ENCODE measurements at places on chromosomes 6 and 20.

DNA sequence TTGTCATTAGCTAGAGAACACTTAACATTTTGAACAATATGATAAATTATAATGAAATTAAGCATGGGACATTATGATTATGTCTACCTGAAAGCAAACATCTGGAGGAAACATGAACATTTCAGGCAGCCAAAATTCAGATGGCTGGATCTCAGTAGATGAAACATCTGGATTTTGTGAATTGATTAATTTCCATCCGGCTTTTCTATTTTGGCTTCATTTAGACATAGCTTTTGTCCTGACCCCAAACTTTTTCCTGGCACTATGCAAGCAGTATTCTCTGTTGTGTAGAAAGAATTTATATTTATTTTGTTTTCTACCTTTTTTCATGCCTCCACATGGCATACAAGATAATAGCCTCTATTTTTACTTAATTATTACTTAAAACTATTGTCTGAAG is 186.3 kb downstream of the OGFRL1 start:
- DNase-seq, result no peak

- DNase-seq, result no peak
These were observed 45.0 kb upstream of the MOXD1 start for GRCh38 chr6:132446141-132446854.

DNA sequence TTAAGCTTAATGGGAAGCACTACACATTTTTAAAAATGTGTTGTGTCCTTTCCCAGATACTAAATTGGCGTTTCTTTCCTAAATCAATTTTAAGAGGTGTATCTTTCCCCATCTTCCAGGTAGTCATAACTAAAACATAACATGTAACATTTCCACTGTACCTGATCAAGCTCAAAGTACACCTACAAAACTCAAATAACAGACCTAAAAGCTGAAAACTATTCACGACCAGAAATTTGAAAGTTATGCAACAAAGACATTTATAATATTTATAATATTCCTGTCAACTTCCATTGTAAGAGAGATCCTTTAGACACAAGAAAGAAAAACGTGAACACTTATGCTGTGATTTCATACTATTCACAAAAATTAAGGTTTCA is 3.5 kb downstream of the STAU1 start:
- DNase-seq, result no peak

DNA sequence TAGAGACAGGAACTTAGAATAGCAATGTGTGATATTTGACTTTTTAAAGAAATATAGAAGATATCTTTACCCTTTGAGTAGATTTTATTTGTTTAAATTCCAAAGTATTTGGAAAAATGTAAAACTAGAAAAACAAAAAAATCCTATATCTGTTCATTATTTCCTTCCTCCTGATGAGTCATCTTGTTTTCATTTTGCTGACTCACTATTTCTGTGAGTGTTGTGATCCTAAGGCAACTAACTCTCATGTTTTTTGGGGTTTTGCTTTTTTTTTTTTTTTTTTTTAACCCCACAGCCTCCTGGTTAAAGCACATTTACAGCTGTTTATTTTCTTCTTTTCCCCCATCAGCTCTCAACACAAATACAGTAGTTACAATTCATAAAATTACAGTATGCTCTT is 37.8 kb upstream of the THEMIS start:
- DNase-seq, result no peak

- no peak for DNase-seq
These were observed 187.6 kb downstream of the TMEM242 start for GRCh38 chr6:157135691-157136090.

DNA sequence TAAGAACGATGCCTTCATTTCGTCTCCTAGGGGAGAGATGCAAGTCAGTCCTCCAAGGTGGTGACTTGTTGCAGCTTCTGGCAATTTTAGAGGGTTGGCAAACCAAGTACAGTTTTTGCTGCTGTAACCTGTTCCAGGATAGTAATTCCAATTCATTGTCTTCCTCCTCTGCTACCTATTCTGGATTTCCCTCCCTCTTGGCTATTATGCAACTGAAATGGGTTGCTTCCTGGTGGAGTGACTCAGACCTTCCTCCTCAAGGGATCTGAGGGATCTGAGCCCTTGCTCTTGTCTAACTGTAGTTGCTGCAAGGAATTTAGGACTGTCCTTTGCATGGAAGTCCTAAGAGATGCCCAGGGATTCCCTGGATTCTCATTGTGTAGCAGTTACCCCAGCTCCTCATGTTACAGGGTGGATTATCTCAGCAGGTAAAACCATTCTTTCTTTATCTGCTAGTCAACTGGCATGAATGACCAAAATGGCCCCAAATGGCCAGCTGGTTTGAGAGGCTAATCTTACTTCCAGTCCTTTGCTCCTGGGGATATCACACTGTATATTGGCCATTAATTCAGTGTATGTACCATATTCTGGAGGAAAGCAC is 17.6 kb upstream of the ELMO2 start:
- DNase-seq, result no peak

GRCh38 chr6:8557014-8557748 is 121.8 kb upstream of the SLC35B3 start:
- no peak for DNase-seq

- no peak for DNase-seq
These were observed 16.3 kb upstream of the SDCBP2 start for GRCh38 chr20:1345030-1345755.

- DNase-seq, result no peak
These were observed 217.8 kb downstream of the MAFB start for GRCh38 chr20:40471261-40471629.

GRCh38 chr20:21109144-21109543 is 3.0 kb upstream of the LINC00237 start:
- no peak for DNase-seq

- no peak for DNase-seq
These were observed 11.8 kb upstream of the FAM110A start for GRCh38 chr20:821731-822065.

DNA sequence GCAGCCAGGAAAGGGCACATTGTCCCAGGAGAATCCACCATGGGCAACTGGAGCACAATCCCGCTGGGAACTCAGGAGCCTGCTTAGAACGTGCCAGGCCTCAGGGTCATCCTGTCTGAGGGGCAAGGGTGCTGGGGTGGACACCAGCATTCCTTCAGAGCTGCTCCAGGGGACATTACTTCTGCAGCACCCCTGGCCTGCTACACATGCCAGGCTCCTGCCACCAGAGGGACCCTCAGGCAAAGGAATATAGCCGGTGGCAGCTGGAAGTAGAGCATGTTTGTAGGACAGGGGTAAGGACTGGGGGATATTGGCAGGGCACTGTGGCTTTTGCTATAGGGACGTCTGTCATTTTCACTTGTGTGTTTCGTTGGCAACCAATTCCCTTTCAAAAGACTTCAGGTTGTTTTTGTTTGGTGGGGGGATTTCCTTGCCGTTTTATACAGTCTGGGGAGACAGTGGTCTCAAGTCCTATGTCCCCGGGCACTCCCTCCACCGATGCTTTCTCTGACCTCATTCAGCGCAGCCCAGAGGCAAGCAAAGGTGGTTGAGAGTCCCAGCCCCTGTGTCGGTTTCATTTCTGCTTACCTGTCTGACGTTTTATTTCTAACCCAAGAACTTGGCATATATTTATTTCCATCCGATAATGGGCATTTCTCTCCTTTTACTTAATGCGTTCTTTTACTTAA is 130.8 kb downstream of the JPH2 start:
- no peak for DNase-seq

DNA sequence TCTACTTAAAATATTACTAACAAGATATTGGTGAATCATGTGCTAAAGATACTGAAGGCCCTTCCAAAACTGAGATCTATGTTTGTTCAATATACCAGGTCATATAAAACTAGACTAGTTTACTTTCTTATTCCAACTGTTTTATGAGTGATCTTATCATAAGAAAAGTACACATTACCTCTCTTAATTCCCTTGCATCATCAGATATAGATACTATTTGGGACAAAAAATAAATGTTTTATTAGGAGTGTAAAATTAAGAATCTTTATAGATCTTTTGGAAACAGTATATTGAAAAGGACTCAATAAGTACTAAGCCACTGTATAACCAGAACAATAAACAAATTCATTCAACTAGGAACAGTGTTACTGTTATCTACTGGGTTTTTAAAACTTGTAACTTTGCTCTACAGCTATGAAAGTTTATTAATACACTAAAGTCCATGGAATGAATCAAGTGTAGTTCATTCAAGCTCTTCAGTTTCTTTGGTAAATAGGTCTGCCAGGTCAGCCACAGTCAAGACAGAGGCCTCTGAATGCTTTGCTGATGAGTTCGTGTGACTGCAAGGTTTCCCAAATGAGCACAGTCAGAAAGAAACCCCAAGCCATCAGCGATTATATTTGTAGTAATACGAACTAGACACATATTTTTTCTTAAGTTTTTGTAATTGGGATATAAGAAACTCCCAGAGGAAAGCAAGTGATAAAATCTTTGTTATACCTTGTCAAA is 71.8 kb upstream of the FBXO30 start:
- DNase-seq, result no peak

DNA sequence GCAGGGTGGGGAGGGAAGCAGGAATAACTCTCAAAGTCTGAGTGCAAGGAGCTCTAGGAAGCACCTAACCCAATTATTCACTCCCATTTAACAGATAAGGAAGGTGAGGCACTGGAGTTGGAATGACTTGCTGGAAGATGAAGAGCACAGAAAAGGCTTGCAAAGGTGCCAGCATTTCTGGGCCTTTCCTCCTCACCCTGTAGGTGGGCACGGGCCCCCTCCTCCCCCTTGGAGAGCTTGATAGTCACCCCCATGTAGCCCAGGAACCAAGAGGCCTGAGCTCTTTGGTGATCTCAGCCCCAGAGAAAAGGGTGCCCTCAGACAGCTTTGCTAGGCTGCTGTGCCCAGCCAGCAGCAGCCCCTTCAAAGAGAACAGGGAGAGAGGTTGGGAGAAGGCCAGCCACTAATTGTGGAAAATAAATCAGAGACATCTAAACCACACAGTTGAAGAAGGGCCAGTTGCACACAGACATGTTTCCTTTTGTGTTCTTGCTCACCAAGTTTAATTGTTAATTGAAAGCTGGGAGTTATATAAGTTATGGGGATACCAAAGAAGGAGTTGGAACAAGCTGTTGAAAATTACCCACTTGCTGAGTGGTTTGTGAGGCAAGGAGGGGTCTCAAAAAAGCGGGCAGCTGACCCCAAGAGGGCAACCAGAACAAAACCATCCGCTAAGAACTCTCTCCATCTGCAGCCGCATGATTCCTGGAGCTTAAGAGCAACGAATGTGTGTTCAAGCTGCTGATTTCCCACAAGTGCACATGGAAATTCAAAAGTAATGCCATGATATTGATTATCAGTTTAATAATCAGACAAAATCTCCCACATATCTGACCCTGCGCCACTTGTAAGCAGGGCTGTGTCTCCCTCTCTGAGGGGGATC is 77.0 kb downstream of the MRPL14 start:
- DNase-seq, result no peak

DNA sequence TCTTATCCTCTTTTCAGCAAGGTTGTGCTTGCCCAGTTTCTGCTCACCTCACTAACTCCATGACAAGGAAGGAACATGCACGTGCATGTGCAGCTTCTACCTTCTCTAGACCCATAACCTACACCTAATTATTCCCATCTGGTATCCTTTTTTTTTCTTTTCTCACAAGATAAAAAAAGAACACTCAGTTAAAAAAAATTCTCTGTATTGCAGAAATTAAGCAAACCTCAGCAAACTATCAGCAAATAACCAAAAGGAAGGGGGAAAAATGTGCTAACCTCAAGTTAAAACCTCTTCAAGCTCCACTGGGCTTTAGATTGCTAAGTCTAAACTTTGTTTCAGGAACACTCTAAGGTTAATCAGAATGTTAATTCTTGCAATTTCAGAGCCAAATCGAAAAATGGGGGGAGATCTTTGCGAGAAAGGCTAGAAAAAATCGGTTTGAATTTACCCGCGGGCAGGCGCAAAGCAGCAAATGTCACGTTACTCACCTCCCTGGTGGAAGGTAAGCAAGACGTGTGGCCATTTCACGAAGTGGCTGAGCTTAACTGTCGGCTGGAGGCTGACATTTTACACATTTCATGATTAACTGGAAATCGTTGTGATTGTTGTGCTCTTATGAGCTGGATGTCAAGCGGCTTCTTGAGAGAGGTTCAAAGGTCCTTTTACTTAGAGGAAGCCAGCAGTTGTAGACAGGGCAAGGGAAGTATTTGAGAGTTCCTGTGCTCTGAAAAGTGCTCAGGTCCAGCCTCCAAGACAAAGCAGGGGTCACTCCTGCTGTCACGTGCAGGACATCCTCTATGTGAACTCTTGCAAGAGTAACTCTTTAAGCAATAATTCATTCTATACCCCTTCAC is 19.1 kb downstream of the TFAP2B start:
- no peak for DNase-seq

DNA sequence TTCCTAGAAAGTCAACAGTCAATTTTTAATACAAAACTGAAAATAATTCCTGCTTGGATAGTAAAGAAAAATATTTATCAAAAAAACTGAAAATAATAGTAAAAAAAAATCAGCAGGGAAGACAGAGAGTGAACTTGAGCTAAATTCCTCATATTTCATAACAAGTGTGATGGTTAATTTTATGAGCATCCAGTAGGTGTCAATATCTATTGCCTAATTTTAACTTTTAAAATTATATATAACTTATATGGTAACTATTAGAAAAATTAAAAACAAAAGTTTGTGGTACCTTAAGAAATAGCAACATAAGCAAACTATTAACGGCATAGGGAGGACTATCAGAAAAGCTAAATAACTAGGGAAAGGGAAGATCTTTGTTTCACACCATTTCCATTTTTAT is 2.1 kb downstream of the EPM2A start:
- no peak for DNase-seq

- no peak for DNase-seq
These were observed 167.9 kb downstream of the ZDHHC14 start for GRCh38 chr6:157548635-157549467.

DNA sequence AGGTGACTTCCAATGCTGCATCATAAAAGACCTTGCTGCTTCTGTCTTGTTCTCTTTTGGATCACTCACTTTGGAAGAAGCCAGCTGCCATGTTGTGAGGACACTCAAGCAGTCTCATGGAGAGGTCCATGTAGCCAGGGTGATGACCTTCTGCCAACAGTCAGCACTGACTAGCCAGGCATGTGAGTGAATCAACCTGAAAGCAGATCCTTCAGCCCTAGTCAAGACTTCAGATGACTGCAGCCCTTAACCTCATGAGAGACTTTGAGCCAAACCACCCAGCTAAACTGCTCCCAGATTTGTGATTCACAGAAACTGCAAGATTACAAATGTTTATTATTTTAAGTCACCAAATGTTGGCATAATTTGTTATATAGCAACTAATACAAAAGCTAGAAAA is 86.0 kb upstream of the IYD start:
- no peak for DNase-seq

DNA sequence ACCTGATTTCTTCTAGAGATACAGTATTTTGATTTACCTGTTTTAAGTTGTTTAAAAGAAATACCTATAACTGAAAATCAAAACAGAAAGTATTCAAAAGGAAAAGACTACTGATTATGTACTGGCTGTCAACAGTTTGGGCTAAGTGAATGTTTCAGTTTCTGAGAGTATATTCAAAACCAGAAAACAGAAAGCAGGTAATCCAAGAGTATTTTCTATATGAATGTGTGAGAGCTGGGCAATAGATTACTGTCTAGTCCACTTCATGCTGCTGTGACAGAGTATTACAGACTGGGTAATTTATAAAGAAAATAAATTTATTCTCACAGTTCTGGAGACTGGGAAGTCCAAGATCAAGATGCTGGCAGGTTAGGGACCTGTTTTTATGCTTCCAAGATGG is 261.0 kb downstream of the ARHGAP18 start:
- DNase-seq, result no peak

- DNase-seq, result no peak
These were observed 125.1 kb downstream of the BFSP1 start for GRCh38 chr20:17406051-17406590.
